H1 (cell line): ENCODE measurements at places on chromosomes 2 and 18.

- no peak for DNase-seq
These were observed 26.3 kb upstream of the E2F6 start for GRCh38 chr2:11492244-11492643.

DNA sequence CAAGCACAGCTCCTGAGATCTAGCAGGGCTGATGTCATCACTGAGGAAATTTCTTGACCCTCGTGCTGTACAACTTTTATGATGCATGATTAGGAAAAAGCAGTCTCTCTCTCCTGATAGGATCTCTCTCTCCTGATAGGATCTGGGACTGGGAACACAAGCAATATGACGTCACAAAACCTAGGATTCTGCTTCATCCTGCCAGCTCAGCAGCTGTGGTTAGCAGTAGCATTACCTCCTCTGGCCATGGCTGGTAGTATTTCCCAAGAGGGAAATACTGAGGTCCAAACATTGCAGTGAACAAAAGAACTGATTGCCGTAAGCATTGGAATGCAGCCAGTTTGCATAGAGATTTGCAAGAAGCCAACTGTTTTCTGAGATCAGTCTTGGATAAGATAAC, 521.2 kb upstream of the POU3F3 start:
- no peak for DNase-seq

DNA sequence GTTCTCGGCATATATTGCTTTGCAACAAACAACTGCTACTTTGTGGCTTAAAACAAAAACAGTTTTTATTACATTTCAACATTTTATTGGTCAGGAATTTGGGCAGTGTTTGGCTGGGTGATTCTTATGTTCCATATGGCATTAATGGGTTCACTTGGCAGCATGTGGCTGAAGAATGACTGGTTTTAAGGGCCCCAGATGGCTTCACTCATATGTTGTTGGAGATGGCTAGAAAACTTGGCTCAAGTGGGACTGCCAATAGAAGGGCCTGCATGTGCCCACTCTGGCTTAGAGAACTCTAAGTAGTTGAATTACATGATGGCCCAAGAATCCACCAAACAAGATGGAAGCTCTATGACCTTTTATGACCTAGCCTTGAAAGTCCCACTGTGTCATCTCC, 86.1 kb downstream of the FASTKD2 start:
- no peak for DNase-seq

DNA sequence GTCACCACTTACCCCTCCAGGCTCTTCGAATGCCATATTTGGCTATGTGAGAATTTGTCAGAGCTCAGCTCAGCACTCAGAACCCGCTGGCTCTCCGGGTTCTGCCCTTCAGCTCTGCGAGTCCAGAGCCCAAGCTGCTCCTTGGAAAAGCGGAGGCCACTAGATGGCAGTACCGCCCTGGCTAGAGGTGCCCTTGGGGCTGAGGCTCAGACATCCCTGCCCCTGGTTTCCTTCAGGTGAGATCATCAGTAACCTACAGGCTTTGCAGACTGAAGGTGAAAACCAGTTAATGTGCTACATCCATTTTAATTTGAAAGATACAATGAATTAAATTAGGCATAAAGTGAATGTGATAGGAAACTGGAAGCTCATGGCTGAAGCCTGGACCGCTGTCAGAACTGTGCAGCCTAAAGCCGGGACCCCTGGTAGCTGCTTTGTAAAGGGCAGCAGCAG, 285.6 kb downstream of the AGAP1 start:
- DNase-seq: peak; percentile 71

GRCh38 chr2:172105471-172106107, 2.9 kb upstream of the DLX2 start:
- no peak for DNase-seq

GRCh38 chr2:152743002-152743401, 24.6 kb downstream of the ARL6IP6 start:
- no peak for DNase-seq

GRCh38 chr2:144249035-144249637, 270.8 kb downstream of the ZEB2 start:
- no peak for DNase-seq

DNA sequence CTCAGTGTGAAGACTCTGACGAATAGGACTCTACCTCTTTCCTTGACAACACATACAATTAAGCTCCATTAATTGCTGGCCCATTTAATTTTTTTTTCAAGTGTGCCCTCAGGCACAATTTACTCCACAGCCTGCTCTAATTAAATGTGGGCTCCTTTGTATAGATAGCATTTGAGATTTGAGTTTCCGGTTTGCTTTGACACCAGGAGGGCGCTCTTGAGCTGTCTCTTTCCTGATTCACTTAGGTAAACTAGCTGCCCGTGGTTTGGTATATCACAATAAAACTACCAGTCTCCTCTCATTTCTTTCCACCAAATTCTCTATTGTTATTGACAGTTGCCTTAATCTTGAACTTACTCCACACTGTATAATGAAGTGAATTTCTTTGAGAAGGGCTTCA, 666.0 kb downstream of the DSC3 start:
- DNase-seq: no peak

GRCh38 chr2:58503918-58504317, 262.8 kb upstream of the FANCL start:
- no peak for DNase-seq

DNA sequence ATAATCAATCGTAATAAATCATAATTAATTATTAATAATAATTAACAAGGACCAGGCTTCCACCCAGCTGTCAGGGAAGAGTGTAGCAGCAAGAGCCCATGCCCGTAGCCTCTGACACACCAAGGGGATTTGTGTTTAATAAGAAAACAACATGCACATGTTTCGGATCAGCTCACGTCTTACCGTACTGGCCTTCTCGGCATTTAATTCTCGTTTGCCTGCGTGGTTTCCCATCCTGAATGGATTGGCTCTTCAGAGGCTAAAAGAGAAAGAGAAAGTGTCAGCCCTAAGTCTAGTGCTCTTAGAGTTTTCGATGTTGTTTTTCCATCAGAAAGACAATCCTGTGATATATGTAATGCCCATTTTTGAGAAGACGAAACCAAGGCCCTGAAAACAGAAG, 27.6 kb downstream of the MBP start:
- DNase-seq: no peak

DNA sequence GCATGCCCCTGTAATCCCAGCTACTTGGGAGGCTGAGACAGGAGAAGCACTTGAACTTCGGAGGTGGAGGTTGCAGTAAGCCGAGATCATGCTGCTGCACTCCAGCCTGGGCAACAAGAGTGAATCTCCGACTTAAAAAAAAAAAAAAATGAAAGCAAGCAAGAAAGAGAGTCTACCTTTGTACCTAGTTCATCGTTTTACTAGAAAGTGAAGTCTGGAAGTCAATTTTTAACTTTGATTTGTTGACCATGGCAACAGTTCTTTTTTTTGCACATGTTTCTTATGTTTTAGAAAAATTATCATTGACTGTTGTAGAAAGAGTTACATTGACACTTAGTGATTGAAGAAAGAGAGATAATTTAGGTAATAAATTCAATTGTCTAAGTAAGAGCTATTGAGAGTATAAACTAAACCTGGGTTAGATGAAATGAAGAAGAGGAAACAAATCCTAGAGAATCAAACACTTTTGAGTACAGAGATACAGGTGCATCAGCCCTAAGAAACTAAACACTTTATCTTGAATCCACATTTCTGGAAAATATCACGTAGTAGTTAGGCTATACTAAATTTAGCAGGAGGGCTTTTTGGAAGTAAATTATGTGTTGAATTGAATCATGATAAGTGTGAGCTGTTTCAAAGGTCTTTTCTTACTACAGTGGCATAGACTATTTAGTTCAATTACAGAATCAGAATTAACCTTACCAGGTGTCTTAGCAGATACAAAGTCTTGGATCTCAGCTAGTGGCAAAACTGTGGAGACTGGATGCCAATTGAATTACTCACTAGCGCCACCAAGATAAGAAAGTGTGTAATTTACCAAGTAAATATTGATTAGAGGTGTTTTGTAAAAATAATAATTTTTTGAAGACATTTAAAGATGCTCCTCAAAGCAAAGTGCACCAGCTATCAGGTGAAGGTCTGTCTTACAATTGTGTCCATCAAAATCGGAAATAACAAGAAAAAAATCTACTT, 303.4 kb upstream of the NRXN1 start:
- DNase-seq: no peak

DNA sequence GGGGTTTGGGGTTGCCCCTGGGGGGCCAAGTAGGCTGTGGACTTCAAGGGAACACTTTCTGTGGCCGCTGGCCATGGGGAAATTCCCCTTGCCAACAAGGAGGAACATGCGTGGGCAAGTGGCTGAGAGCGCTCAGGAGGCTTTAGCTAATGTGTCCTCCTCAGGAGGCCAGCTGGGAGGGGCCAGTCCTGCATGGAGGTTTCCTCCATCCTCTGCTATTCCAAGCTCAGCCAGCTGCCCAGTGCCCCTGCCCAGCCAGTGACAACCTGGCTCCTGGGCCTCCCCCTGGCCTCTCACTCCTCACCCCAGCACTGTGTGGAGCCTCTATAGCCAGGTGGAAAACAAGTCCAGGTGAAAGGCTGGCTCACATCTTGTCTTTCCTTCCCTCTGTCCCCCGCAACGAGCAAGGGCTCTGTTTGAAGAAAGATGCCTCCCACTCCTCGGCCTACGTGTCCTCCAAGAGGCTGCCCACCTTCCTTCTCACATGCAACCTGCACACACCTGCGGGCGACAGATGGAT, 64.4 kb upstream of the DAPL1 start:
- DNase-seq: no peak

- no peak for DNase-seq
These were observed 73.1 kb downstream of the MEMO1 start for GRCh38 chr2:31937741-31938140.

DNA sequence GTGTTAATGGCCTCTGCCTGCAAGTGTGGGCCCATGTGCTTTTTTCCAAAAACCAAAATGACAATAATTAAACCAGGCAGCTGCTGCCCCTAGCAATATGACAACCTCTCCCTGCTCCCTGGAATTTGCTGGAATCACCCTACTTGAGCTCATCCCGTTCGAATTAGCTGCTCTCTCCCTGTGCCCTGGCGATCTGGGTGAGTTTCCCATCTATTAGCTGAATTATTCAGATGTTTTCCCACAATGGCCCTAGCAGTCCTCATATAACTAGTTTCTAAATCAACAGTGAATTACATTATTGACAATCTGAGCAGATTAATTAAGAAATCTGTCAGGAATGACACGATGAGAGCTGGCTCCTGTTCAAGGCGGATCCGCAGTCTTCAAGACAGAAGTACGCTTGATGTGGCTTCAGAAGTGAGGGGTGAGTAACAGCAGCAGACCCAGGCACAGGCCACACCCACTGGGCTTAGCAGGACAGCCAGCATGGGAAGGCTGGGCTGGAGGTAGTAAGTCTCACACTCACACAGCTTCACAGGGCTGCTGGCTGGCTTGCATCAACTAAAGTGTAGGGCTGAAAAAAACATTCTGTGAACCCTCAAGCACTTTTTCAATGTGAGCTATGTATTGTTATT, 366.2 kb upstream of the ID2 start:
- no peak for DNase-seq

GRCh38 chr2:195737511-195738325, 80.7 kb downstream of the SLC39A10 start:
- no peak for DNase-seq

- DNase-seq: no peak
These were observed 96.3 kb upstream of the STON1 start for GRCh38 chr2:48433682-48434081.

GRCh38 chr2:173077506-173078177, 2.0 kb downstream of the MAP3K20 start:
- DNase-seq: no peak

GRCh38 chr2:99552529-99552928, 62.7 kb upstream of the REV1 start:
- no peak for DNase-seq

- no peak for DNase-seq
These were observed 217.7 kb upstream of the SLC35G4 start for GRCh38 chr18:11391661-11392060.

GRCh38 chr2:230932556-230933511, 7.8 kb upstream of the GPR55 start:
- DNase-seq: no peak

DNA sequence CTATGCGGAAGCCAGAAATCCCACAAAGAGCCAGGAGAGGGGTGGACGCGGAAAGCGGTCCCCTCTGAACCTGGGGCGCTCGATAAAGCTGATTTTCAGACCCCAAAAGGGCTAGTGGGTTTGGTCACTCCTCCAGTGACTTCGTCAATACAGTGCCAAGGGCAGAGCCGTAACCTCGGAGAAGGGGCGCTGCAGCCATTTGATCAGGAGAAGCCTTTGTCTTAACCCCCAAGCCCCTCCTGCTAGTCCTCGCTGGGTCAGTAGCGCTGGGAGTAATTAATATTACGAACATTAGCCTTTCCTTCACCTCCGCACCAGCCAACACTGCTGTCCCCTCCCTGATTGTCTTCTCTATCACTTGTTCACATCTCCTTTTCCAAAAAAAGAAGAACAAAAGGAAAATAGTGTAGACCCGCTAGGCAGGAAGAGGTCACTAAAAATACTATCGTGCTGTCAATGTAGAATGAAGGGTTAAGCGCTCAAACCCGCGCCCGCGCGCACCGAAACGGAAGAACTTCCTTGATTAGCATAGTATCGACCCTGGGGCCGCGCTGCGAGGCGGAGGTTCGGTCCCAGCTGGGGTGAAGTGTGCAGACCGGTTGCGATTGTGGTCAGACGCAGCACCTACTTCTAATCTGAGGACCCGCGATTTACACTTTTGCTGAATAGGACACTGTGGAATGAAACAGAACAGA, 63.2 kb upstream of the MAPRE2 start:
- peak; percentile 77 for DNase-seq

DNA sequence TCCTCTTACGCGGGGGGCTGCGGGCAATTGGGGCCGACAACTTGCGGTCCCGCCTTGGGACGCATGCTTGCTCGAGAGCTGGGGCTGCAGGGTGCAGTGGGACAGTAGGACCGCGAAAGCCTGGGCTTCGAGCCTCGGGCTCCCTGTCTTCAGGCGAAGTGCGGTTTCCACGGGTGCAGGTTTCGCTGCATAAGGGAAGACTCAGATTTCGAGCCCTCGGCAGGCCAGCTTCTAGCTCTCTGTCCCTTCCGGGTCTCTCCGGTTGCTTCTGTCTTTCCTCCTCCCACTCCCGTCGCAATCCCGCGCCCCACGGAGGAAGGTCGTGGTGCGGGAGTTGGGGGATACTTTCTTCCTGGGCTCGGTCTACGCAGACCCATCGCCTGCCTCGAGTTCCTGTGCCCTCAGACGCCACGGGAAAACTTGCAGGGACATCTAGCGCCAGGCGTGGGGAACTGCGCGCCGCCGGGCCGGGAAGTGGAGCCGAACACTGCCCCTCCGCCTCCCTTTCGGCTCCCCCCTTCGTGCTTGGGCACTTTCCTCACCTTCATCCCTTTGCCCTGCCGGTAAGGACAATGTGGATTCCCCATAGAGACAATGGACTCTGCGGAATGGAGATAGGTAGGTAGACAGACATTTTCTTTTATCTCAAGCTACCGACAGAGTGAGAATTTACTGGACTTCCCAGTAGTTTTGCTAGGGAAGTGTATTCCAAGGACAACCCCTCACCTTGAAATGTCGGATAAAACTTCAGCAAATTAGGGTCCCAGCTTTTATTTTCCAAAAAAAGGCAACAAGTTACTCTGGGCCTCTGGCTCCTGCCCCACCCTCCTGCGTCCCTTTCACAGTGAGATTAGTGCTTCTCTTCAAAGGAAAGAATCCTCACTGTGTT, 4.2 kb upstream of the HOXD13 start:
- peak; percentile 80 for DNase-seq

- DNase-seq: no peak
These were observed 100.9 kb downstream of the SH3BP4 start for GRCh38 chr2:235052514-235053354.
